ENCODE measurements at places on chromosomes 16 and 17.

- DNase-seq, result no peak
Observed at GRCh38 chr16:1272453-1273198, 16.8 kb downstream of the TPSD1 start.

GRCh38 chr17:55513885-55514590 is 2.8 kb upstream of the SMIM36 start:
- DNase-seq, result peak; percentile 69

GRCh38 chr16:64240586-64240985 is 881.3 kb downstream of the CDH11 start:
- peak; percentile 57 for DNase-seq

- DNase-seq, result no peak
Observed at GRCh38 chr17:43706235-43706634, 44.5 kb upstream of the MEOX1 start.

- DNase-seq, result no peak
Observed at GRCh38 chr17:66671156-66671555, 163.8 kb upstream of the CACNG5 start.

GRCh38 chr16:2777903-2778629 is 986 bp upstream of the ELOB start:
- DNase-seq, result no peak
